ENCODE measurements at places on chromosomes 11 and 22.

GRCh38 chr11:79522626-79523025, 81.8 kb upstream of the TENM4 start:
- no peak for DNase-seq

GRCh38 chr11:131767421-131767820, 397.0 kb downstream of the NTM start:
- no peak for DNase-seq

- DNase-seq, result peak; percentile 55
Observed at GRCh38 chr11:46555267-46556054, 38.4 kb downstream of the AMBRA1 start.

DNA sequence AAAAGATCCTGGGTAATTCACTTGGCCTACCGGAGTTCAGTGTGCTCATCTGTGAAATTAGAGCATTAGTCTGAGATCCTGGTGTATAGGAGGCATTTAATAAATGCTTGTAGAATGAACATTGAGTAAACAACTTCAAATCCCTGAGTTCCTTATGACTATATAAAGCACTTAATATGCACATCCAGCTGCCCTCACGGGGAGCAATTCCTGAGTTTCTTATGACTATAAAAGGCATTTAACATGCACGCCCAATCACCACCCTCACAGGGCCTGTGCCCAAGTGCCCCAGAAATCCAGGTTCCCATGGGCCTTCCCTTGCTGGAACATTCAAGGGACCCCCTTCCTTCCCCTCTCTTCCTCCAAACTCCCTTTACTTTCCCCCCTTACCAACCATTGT, 13.6 kb downstream of the DRD2 start:
- DNase-seq, result no peak

DNA sequence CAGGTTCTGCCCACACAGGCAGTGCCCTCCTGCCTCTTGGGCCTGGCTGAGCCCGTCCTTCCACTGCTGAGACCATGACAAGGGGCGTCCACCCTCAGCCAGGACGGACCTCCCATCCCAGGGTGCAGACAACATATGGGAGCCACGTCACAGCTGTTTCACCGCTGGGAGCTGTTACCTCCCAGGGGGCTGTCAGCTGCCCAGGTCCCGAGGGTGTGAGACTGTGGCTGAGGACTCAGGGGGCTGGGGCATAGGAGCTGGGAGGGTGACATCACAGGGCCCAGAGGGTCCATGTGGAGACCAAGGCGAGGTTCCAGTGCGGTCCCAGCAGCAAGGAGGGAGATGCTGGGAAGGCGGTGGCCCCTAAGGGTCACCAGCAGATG, 17.9 kb upstream of the CTSD start:
- DNase-seq, result no peak

All from CD4-positive, alpha-beta T cell treated with Interleukin-4 for 4 hours (primary cell).